ENCODE measurements at places on chromosomes 16 and 17.
A peak's percentile ranks its signal among the peaks of the same experiment; 100 is the strongest.

DNA sequence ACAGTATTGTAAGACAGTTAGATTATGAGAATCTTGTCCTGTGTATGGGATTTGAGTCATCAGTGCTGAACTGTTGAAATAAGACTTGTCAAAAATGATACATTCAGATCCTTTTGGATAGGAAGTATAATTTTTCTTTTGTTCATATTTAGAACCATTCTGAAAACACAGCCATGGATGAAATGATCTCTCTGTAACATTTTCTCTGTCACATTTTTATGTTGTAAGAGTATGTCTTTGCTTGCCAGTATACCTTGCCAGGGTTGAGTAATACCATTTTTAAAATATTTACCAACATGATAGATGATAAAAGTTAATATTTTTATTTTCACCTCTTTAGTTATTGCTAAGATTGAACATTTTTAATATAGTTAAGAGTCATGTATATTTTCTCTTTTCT is 45.0 kb downstream of the NSRP1 start:
- DNase-seq, result no peak

GRCh38 chr16:24024971-24025370 is 189.2 kb downstream of the PRKCB start:
- DNase-seq, result no peak

DNA sequence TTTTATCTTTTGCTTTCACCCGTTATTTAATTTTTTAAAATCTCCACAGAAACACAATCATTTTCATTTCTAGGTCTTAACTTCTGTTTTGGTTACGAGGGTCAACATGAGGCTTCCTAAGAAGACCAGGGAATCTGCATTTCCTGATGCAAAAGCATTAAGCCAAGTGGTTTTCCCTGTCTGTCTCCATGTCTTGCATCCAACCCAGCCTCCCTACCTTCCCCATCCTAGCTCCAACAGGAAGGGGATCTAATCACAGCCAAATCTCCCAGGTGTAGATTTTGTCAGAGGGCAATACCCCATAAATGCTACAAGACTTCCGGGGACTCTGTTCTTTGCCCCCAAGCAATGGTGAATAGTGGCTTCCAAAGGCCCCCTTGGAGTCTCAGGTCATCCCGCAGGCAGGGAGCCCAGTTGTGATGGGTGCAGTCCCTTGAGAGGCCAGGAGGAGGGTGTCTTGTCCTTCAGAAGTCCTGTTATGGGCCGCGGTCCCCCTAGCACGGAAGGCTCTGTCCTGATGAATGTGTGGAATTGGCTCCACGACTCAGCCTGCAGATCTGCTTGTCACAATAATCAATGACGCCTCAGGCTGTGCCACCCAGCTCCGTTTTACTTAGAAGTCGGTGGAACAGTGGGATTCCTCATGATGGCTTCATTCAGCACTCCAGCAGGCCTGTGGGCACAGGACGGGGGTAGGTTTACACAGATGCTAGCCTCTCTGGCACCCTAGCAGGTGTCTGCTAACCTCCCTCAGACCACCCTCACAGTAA is 141.1 kb downstream of the RGS9 start:
- DNase-seq, result no peak

DNA sequence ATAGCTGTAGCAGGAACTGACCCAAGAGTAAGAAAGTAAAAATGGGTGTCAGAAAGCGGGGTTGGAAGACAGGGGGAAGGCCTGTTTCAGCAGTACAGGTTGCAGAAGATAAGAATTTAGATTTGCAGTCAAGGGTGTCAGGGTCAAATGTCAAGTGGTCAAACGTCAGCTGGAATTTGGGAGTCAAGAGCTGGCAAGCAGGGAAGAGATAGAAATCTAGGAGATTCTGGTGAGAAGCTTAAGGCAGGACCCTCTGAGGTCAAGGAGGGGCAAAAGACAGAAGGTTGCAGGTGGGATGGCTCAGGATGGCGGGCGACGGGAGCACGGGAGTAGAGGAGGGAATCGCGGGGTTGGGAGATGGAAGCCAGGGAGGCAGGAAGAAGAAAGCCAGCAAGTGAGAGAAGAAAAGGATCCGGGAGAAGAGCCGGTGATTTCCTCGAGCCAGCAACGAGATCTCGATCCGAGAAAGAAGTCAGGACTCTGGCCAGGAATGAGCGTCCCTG is 335 bp downstream of the SLC25A35 start:
- DNase-seq, result no peak

- peak; percentile 29 for DNase-seq
These were observed 311.4 kb downstream of the SEC14L1 start for GRCh38 chr17:77451894-77452852.

GRCh38 chr16:68744744-68745280 is 7.7 kb downstream of the CDH1 start:
- DNase-seq, result no peak

DNA sequence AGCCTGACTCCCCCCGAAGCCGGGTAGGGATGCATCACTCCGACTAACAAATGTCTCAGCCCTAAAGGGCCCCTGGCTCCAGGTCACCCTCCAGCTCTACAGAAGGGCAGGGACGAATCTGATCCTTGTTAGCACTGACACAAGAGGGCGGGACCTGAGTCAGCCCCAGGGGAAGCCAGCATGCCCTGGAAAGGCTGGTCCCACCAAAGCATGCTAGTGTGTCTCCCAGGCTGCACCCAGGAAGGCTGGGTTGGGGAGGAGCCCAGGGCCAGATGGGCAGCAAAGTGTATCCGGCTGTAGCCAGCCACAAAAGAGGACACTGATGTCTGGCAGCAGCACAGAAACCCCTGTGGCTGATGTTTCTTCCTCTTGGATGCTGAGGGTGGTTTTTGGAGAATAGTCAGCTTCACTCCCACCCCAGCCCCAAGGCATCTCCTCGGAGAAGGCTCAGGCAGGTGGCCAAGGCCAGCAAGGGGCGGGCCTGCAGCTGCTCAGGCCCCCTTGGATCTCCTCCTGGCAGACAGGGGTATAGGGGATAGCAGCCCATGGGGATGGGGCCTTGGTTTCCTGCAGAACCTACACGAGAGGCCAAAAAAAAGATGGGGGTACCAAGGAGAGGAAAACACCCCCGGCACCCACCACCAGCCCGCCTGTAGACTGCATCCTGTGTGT is 11.0 kb downstream of the NATD1 start:
- no peak for DNase-seq

DNA sequence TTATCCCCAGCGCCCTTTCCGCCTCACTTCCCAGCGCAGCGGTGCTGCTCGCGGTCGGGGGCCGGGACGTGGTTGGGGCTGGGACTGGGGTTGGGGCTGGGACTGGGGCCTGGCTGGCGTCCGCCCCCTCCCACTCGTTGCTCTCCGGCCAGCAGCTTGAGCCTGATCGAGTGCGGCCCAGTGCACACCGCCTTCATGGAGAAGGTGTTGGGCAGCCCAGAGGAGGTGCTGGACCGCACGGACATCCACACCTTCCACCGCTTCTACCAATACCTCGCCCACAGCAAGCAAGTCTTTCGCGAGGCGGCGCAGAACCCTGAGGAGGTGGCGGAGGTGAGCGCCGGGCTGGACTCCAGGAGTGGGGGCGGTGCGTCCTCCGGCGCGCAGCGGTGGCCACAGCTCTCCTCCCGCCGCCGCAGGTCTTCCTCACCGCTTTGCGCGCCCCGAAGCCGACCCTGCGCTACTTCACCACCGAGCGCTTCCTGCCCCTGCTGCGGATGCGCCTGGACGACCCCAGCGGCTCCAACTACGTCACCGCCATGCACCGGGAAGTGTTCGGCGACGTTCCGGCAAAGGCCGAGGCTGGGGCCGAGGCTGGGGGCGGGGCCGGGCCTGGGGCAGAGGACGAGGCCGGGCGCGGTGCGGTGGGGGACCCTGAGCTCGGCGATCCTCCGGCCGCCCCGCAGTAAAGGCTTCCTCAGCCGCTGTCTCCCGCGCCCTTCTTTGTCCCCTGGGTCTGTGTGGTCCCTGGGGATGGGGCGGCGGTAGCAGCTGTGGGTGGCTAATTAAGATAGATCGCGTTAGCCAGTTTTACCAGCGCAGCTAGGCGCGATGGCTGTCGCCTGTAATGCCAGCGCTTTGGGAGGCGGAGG is 1.8 kb downstream of the HSD17B1 start:
- no peak for DNase-seq

- DNase-seq, result no peak
These were observed 2.4 kb upstream of the TCAP start for GRCh38 chr17:39662551-39663339.

GRCh38 chr17:11144358-11145233 is 96.4 kb upstream of the SHISA6 start:
- no peak for DNase-seq

GRCh38 chr17:43085474-43085873 is 39.7 kb downstream of the BRCA1 start:
- no peak for DNase-seq

DNA sequence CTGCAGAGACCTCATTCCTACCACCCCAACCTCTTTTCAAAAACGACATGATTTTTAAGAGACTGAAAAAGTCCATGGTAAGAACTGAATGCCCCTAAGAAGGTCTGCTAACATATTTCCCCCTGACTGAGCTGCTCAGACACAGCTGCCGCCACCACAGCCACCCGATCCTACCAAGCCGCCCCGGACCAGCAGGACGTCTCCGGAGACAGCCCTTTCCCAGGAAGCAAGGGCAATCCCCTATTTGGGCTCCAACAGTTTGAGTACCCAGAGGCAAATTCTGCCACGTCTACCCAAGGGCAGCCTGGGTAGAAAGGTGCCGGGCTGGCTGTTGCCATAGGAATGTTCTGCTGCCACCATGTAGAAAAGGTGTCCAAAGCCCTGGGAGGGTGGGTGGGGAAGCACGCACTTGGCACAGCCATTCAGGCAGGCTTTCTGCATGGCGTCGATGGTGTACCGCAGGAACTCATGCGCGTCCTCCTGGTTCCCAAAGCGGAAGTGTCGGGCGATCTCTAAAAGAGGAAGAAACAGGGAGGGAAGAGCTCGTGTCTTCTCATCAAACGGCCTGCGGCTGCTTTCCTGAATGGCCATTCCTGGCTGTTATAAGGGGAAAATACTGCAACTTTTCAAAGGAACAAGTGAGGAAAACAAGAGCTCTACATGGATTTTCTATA is 13.6 kb downstream of the USP36 start:
- DNase-seq, result no peak

- no peak for DNase-seq
These were observed 17.5 kb downstream of the EMC8 start for GRCh38 chr16:85781695-85782370.

DNA sequence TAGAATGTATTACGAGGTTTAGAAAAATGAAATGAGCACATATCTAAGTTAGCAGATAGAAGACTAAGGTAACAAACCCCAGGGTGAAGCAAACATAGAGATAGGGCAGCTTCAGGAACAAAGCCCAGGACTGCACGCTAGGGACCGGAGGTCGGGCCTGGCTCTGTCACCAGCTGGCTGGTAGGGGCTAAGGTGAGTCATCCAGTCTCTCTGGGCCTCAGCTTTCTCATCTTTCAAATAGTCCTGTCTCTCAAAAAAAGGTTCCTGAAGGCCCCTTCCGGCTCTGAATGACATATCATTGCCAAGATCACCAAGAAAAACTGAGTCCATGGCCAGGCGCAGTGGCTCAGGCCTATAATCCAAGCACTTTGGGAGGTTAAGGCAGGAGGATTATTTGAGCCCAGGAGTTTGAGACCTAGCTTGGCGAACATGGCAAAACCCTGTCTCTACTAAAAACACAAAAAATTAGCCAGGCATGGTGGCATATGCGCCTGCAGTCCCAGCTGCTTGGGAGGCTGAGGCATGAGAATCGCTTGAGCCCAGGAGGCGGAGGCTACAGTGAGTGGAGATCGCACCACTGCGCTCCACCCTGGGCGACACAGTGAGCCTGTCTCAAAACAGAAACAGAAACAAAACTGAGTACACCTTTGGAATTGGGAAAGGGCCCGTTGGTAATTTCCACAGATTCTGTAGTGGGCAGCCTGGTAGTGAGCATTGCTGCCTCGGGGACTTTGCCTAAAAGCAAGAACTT is 26.0 kb downstream of the PKD1L3 start:
- no peak for DNase-seq

DNA sequence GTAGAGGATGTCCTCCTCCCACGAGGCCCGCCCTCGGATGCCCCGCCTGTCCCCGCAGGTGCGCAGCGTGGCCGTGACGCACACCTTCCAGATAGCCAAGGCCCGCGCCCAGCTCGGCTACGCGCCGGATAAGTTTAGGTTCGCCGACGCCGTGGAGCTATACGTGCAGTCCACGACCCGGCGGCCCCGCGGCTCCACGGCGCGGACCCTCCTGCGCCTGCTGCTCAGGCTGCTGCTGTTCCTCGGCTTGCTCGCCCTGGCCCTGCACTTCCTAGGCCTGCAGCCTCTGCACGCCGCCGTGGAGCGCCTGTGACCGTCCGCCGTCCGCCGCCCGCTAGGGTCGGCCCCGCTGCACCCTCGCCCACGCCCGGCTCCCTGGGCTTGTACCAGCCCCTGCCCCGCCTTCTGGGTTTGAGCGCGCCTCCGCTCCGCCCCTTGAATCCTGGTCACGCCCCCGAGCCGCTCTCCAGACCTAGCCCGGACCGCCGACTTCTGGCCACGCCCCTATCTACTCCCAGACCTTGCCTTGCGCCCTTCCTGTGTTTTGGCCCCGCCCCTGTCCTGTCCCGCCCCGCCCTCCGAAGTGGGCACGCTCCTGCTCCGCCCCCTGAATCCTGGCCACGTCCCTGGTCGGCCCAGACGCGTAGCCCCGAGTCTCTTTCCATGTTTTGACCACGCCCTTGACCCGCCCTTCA is 15.8 kb upstream of the EEF2K start:
- DNase-seq, result peak; percentile 67
